ENCODE measurements at places on chromosomes 5 and 9. TPM values are rescaled to one million over a fixed set of nuclear protein-coding genes. Genes with fewer than 3 reads are reported as not detected.
A peak's percentile ranks its signal among the peaks of the same experiment; 100 is the strongest.

Gene ELAVL2
- 0.15 TPM for polyA plus RNA-seq

Gene PLCXD3
- 0.15 TPM for polyA plus RNA-seq

Gene PCDHGC4
- polyA plus RNA-seq = 0.53 TPM

Gene TAF1L
- polyA plus RNA-seq = 0.02 TPM

Gene ANKRD18B
- polyA plus RNA-seq = 2.7 TPM

Gene ESM1
- polyA plus RNA-seq = 37.4 TPM

Gene MEGF10
- 1.1 TPM for polyA plus RNA-seq

Gene SLC34A1
- polyA plus RNA-seq = 0.03 TPM

Gene IFNK
- polyA plus RNA-seq = not detected

Gene CDC20B
- polyA plus RNA-seq = 0.03 TPM

- peak; percentile 28 for DNase-seq
Observed at GRCh38 chr5:956941-957747, 51.5 kb upstream of the NKD2 start.

DNA sequence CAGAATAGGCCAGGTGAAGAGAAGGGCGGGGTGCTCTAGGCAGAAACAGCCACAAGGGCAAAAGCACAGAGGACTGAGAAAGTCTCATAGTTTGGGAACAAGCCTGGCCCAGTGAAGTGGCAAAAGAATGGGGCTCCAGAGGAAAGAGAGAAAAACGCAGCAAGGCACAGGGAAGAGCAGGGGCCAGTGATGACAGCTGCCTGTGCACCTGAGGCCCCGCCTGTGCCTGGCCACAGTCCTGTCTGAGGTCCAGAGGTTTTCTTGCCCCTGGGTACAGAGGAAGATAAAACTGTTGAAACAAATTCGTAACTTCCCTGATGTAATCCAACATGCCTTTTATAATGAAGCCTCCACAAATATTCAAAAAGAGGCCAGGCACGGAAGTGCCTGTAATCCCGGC lies 22.0 kb downstream of the FRRS1L start:
- DNase-seq = no peak

GRCh38 chr9:124309667-124310084 lies 51.9 kb downstream of the NEK6 start:
- no peak for DNase-seq

GRCh38 chr9:38308136-38308535 lies 84.4 kb upstream of the ALDH1B1 start:
- DNase-seq = no peak

GRCh38 chr9:19464061-19464763 lies 55.4 kb downstream of the ACER2 start:
- no peak for DNase-seq

DNA sequence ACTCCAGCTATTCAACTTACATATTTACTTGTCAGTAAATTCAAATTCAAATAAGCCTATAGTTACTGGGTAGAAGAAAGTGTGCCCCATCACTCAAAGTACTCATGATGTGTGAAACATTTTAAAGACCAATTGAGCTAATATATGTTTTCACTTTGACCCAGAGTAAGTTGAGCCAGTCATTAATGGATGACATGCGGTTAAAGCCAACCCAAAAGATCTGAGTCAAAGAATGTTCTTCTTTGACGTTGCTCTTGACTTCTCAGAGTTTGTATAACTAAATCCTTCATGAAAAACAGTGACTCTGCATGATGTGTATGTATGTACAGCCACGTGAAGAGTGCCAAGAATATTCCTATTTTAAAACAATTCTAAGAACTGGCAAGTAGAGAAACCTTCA lies 237.4 kb downstream of the NR2F1-AS1 start:
- DNase-seq = no peak

DNA sequence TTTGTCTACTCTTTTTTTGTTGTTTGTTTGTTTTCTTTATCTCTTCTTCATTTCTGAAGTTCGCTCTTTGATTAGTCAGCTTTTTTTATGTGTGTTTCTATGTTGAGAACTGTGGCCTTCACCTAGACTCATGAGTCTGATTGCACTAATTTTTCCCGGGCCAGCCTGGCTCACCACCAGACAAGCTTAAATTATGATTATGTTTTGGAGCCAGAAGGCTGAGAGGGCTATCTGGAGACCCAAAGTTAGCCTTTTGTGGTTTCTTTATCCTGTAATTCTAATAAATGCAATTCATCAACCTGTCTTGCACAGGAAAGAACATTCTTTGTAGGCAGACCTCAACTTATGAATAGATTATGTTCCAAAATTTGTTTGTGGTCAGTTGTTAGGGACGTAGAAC lies 20.8 kb upstream of the ACTBL2 start:
- no peak for DNase-seq

GRCh38 chr5:33891788-33892619 lies at the start of gene ADAMTS12:
ADAMTS12 (minus strand) TSS chr5:33891990; CDS start chr5:33891856, 134 bp downstream.
- DNase-seq = peak; percentile 60

GRCh38 chr9:114973216-114973615 lies 42.8 kb upstream of the TNFSF8 start:
- no peak for DNase-seq

GRCh38 chr5:126651013-126651577 lies 50.3 kb downstream of the PHAX start:
- DNase-seq = no peak

DNA sequence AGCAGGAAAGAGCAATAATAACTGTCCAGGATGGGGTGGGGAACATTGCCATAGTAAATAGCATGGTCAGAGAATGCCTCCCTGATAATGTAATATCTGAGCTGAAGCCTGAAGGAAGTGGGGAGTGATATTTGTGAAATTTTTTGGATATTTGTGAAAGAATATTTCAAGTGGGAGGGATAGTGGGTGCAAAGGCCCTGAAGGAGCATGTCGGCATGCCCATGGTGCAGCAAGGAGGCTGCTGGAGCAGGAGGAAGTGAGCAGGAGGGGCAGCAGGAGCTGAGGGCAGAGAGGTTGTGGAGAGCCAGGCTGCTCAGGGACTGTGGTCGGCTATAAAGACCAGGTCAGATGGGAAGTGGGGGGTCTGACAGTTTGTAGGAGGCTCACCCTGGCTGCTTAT lies 21.1 kb upstream of the PDE8B start:
- DNase-seq = no peak

DNA sequence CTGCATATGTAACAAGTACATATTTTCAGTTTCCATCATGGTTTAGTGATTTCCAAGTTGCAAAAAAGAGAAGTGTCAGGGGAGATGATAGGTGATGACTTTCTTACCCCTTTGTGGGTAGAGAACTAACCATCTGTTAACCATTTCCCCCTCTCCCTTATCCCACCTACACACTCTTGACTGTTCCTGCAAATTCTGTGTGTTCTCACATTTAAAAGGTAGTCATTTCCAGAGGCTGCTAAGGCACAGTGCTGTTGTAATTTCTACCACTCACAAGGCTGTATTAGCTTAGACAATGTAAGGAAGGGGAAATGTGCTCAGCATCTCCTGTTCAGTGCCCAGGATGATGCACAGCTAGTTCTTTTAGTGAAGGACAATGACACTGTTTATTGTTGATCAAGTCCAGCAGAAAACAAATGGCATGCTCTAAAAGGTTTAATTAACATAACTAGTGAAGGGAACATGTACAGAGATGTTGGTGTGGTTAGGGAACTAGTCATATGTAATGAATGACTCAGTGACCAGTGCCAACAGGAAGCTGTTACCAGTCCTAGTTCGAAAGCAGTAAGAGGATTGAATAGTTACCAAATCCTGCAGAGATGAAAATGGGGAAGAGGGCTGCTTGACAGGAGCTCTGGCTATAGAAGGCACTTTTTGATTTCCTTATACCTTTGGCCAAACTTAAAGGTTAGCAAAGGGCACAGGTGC lies 165.1 kb downstream of the PLK2 start:
- no peak for DNase-seq

DNA sequence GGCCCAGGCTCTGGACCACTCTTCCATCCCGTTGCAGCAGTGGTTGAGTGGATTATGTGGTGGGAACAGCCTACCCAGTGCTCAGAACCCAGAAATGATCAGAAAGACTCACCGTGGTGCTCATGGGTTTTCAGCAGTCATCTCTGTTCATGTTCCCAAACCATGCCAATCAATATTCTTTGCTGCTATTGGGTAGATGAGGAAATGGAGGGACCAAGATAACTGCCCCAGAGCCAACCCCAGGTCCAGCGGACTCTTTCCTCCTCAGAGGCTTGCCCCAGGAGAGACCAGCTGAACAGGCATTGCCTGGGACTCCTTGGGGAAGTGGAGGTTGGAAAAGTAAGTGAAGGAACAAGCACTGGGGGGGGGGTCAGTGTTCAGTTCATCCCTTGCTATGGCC lies 38.1 kb downstream of the ALG2 start:
- DNase-seq = no peak

DNA sequence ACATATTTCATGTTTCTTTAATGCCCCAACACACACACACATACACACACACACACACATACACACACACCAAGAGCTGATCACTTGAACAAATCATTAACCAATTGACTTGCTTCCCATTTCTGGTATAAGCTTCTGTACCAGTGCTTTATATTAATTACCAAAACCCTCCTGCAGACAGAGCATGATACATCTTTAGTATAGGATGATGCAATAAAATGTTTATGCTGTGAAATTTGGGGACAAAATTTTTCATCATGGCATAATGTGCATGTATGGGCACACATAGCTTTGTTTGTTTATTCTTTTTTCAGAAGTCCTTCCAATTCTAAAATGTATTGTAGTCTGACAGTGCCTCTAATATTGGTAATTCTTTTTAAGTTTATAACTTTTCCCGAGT lies 34.5 kb downstream of the SLC1A3 start:
- DNase-seq = no peak

- no peak for DNase-seq
Observed at GRCh38 chr5:4036861-4037260, 441.2 kb downstream of the IRX1 start.

- no peak for DNase-seq
Observed at GRCh38 chr5:83548581-83548980, 77.0 kb downstream of the VCAN start.

- DNase-seq = no peak
Observed at GRCh38 chr9:105647595-105648349, 14.5 kb upstream of the TAL2 start.

DNA sequence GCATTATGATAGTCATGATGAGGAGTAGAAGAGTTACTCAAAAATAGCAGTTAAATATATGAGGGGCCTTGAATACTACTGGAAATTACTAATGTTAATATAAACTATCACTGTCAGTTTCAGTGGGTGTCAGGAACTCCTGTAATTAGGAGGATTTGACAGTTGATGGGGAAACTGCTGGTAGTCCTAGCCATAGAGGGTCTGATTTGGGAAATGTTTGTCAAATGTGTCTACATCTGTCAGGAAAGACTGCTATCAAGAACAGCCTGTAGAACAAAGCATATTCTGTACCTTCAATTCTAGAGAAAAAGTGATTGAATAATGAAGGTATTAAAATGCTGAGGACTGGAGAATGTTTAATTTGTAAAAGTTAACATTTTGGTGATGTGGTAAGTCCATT lies 567.9 kb downstream of the CDH9 start:
- DNase-seq = no peak

- peak; percentile 90 for DNase-seq
Observed at GRCh38 chr5:177447066-177447610, 524 bp downstream of the PRR7 start.

GRCh38 chr9:13939701-13940490 lies 374.0 kb downstream of the NFIB start:
- DNase-seq = no peak

DNA sequence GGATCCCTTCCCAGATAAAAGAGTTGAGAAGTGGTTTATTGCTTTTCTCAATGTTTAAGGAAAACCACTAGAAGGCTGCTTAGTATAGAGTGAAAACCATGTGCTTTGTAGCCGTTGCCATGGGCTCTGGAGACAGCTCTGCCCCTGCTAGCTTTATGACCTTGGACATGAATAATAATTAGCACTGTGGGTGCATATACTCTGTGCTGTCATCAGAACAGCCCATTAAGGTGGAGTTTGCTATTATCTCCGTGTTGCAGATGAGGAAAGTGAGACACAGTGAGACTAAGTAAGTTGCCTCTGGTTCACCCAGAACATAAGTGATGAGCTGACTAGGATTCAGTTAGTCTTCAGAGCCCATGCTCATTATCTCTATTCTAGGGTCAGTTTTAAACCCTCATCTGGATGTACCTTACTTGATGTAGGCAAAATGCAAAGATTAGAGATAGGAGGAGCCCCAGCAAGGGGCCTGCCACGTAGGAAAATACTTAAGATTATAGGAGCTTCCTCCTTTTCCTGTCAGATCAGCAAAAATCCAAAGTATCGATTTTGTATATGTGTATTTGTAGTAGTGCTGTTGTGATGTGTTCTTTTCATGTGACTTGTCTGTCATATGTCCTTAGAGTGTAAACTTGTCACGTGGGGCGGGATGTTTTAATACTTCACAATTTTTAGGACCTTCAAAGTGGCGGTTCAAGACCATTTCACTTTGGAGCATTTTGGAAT lies 102.5 kb downstream of the TLE4 start:
- no peak for DNase-seq

- no peak for DNase-seq
Observed at GRCh38 chr9:87157366-87158031, 210.2 kb upstream of the GAS1 start.

DNA sequence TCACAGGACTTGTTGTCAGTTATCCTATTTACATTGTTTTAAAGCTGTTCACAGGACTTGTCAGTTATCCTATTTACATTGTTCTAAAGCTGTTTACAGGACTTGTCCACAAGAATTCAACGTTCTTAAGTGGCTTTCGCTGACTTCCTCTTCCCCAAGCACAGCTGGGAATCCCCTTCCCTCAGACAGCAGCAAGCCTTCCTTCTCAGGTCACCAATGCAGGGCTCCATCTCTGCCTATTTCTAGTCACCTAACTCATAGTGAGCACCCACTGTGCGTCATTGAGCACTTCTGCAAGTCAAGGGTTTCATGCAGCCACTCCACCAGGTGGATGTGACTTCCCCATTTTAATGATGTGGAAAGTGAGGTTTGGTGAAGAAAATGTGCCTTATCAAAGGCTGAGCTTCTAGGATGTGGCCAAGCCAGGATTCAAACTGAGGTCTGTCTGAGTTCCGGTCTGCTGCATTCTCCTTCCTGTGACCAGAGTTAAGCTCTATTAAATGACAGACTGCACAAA lies 109.8 kb upstream of the ZNF462 start:
- DNase-seq = no peak

DNA sequence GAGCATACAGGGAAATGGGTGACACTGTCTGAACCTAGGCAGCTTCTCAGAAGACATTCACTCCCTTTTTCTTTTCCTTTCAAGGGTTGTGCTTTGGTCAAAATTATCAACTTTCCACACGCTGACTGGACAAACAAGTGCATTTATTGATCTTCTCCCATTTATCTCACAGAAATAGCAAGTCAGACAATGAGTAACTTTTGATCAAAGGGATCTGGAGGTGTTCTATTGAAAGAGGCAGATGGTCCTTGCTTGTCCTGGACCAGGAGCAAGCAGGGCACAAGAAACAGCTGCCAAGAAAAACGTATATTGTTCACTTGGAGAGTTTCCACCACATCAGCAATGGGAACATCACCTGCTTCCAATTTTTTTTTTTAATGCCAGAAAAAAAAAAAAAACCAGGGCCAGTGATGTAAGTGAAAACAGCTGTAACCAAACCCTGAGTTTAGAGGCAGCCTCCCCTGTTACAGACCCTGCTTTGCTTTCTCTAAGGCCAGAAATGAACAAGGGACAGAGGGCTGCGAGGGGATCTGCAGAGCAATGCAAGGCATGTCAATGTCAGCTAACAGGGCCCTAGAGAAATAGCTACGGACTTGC lies 79.8 kb downstream of the NIPSNAP3B start:
- peak; percentile 60 for DNase-seq

- no peak for DNase-seq
Observed at GRCh38 chr5:142472306-142472951, 147.6 kb upstream of the SPRY4 start.

GRCh38 chr5:179805529-179806249 lies 977 bp downstream of the MGAT4B start:
- peak; percentile 86 for DNase-seq

Measured in SK-N-SH (cell line).